BE2C (cell line): ENCODE measurements at places on chromosomes 5 and 9.
A peak's percentile ranks its signal among the peaks of the same experiment; 100 is the strongest.

DNA sequence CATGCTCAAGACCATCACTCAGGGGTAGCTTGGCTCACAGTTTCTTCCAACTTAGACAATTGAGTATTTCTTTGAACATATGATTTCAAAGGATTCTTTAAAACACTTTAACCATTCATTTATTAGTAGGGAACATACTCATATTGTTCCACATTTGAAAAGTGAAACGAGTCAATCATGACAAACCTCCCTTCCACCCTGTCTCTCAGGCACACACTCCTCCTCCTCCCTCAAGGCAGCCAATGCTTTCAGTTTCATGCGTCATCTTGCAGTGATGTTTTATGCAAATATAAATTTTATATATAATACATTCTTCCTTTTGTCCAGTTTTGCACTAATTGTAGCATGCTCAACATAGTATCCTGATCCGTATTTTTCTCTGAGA, 126.0 kb upstream of the BOD1 start:
- no peak for DNase-seq

DNA sequence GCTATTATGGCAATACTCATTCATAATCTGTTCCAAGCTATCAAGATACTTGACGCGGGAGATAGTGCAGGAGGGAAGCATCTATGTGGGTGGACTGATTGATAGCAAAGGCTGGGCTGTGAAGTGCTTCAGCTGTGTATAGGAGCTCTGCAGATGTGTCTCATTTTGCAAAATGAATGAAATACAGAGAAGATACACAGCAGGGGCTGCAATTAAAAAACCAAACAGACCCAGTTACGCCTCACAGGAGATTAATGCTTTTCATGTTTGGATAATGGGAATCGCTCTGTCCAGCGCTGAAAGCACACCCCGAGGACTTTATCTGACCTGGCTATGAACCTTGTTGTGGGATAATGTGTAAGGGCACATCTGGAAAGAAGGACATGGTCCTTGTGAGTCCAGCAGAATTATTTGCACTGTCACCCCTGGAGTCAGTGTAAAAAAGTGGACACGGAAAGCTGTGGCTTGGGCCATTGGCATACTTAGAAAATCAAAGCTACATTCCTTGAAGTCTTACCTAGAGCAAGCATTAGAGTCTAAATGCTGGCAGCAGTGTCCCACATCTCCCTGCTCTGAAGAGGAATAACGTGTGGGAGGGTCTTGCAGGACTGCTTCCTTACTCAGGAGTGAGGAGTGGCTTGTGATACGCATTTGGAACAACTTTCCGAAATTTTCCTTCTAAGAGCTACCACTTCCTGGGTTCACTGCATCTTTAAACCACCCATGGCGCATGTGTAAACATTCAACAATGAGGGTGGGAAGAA, 2.6 kb downstream of the SH3RF2 start:
- no peak for DNase-seq

- no peak for DNase-seq
Observed at GRCh38 chr9:71121275-71122021, at the start of gene TRPM3. TSS of gene TRPM3 (minus strand) at chr9:71121621. CDS start at chr9:71121354, 267 bp downstream.

DNA sequence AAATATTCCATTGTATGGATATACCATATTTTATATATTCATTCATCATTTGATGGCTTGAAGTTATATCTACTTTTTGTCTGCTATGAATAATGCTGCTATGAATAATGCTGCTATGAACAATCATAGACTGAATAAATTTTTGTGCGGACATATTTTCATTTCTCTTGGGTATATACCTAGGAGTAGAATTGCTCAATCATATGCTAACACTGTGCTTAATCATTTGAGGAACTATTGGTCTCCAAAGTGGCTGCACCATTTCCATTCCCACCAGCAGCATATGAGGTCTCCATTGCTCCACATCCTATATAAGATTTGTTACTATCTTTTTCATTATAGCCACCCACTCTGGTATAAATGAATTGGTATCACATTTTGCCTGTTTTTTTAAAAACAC, 18.3 kb upstream of the TEK start:
- no peak for DNase-seq

GRCh38 chr5:64019746-64020145, 57.5 kb upstream of the HTR1A start:
- DNase-seq = no peak

GRCh38 chr9:68817079-68817875, 112.2 kb downstream of the PIP5K1B start:
- DNase-seq = no peak

DNA sequence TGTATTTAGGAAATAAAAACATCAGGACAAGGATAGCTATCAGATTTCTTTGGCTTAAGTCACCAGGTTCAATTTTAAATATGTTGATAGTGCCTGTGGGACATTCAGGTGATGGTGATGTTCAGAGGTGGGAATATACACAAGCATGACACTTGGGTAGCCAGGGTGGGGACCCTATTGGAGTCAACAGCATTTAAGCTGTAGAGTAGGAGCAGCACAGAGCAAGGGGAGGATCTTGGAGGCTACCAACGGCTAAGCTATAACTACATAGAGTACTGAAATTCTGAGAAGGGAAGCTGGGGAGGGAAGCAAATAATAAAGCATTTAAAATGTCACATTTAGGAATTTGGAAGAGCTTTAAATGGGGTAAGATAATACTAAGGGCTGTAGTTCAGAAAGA, 177.7 kb downstream of the CPLANE1 start:
- no peak for DNase-seq

DNA sequence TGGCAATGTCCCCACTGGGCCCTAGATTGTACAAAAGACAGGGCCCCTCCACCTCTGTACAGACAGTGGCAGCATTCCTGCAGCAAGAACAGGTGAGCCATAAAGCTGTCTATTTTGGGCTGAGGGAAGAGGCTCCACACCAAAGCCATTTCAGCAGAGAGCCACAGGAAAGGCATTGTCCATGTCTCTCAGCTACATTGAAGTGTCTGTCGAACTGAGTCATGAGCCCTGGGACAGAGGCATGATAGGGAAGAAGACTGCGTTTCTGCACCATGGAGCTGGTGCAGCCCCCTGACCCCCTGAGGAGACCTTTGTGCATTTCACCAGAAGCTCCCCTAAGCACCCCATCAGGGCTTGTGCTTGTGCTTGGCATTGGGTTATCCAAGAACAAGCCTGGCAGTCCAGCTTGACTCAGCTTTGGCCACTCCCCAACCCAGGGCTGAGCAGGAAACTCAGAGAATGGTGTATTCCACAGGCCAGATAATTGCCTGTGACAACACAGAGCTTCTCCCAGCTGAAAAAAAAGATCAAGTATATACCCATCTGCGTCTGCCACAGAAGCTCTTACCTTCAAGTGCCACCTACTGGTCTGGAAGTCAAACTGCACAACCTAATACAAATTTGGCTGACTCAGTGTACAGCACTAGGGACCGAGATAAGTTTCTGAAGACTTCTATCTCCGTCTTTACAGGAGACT, 5.9 kb upstream of the FRMD3 start:
- DNase-seq = peak; percentile 80

- no peak for DNase-seq
Observed at GRCh38 chr5:106974272-106974671, 696.5 kb downstream of the EFNA5 start.

GRCh38 chr9:37082214-37082765, 38.1 kb upstream of the ZCCHC7 start:
- DNase-seq = no peak

- no peak for DNase-seq
Observed at GRCh38 chr9:127707766-127708165, 978 bp downstream of the CFAP157 start.

DNA sequence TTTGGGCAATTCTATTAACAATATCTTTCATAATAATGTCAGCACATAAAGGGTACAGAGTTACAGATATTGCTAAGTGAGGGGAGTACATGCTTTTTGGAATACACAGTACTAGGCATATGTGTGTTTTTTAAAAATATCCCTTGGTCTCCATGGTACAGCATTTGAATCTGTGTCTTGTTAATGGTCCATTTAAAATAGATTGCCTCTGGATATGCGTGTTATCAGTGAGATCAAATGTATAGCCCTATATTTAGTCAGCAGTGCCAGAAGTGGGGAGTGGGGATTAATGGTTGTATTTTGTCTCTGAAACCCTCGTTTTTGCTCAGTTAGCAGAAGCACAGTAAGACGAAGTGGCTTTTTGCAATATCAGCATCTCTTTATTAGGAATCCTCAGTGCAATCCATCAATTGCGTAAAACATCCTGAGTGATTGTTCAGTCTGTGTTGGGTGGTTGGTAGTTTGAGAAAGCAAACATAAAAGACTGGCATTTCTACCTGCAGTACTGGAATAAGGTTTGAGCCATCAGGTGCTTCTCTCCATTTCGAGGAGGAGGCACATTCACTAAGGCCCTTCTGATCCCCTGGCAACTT, 19.0 kb downstream of the SKP2 start:
- DNase-seq = no peak

- no peak for DNase-seq
Observed at GRCh38 chr5:97400537-97400936, 217.5 kb upstream of the RIOK2 start.
